ENCODE measurements at places on chromosomes 3 and 15.

DNA sequence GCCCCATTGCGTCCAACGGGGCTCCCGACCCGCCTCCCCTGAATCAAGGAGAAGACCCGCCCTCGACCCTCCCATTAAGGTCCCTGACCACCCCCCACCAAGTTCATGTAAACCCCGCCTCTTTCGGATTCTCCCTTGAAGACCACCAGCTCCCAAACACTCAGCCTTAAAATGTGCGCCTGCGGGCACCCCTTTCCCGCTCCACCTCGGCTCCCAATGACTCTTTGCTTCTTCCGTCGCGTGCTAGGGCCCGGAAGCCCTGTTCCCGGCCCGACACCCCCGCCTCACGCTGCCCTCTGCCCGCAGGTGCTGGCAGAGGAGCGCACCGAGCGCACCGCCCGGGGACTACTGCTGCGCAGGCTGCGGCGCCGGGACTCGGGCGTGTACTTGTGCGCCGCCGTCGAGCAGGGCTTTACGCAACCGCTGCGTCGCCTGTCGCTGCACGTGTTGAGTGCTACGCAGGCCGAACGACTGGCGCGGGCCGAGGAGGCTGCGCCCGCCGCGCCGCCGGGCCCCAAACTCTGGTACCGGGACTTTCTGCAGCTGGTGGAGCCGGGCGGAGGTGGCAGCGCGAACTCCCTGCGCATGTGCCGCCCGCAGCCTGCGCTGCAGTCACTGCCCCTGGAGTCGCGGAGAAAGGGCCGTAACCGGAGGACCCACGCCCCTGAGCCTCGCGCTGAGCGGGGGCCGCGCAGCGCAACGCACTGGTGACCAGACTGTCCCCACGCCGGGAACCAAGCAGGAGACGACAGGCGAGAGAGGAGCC, 2.7 kb upstream of the LSMEM2 start:
- DNase-seq, result no peak

GRCh38 chr3:134709561-134710312, 58.9 kb upstream of the KY start:
- DNase-seq, result no peak

DNA sequence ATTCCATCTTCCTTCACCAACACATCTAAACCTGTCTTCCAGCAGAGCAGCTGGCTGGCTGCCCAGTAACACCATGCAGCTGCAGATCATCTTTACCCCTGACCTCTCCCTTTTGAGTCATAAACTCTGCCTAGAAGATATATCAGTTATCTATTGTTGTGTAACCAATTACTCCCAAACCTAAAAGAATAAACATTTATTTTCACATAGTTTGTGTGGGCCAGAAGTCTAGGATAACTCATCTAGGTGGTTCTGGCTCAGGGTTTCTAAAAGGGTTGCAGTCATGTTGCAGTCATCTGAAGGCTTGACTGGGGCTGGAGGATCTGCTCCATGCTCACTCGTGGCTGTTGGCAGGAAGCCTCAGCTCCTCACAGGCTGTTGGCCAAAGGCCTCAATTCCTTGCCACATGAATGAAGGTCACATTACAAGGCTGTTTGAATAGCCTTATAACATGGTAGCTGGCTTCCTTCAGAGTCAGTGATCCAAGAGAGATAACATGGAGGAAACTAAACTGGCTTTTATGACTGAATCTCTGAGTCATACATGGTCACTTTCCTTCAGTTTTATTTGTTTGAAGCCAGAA, 92.8 kb downstream of the GOLIM4 start:
- peak; percentile 62 for DNase-seq

- DNase-seq, result no peak
Measured at GRCh38 chr15:101124731-101125451, 127.0 kb downstream of the CHSY1 start.

DNA sequence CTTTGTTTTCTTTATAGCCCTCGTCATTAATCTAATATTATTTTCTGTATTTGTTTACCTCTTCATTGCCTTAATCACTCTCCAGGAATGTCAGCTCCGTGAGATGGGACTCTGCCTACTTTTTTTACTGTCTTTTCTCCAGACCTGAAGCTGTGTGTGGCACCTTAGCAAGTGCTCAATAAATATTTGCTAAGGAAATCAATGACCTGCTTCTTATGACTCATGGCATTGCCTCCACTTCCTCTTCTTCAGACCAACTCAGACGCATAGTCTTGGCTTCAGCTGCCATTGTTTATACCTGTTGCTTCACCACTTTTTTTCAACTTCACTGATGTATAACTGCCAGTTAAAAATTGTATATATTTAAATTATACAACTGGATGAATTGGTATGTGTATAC, 218.5 kb upstream of the CMC1 start:
- DNase-seq, result no peak

- DNase-seq, result no peak
Measured at GRCh38 chr3:167253037-167253436, 127.1 kb downstream of the ZBBX start.

DNA sequence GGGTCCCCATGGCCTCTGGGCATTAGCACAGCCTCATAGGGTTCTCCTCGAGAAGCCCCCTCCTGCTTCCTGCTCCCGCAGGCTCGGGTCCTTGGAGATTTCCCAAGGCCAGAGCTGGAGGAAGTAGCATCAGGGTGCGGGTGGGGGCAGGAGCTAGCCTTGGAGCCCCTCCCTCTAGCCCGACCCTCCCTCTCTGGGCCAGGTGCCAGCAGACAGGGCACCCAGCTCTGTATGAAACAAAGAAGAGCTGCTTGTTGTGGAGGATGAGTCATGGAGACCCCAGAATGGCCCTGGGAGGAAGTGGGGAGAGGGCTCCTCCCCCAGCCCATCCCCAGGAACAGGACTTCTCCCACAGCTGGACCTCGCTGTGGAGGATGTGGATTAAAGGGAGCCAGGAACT, 29.2 kb downstream of the EPHB3 start:
- no peak for DNase-seq

GRCh38 chr15:44711743-44712345, 527 bp downstream of the B2M start:
- DNase-seq, result no peak

- no peak for DNase-seq
Measured at GRCh38 chr3:181721046-181721875, 9.5 kb downstream of the SOX2 start.

DNA sequence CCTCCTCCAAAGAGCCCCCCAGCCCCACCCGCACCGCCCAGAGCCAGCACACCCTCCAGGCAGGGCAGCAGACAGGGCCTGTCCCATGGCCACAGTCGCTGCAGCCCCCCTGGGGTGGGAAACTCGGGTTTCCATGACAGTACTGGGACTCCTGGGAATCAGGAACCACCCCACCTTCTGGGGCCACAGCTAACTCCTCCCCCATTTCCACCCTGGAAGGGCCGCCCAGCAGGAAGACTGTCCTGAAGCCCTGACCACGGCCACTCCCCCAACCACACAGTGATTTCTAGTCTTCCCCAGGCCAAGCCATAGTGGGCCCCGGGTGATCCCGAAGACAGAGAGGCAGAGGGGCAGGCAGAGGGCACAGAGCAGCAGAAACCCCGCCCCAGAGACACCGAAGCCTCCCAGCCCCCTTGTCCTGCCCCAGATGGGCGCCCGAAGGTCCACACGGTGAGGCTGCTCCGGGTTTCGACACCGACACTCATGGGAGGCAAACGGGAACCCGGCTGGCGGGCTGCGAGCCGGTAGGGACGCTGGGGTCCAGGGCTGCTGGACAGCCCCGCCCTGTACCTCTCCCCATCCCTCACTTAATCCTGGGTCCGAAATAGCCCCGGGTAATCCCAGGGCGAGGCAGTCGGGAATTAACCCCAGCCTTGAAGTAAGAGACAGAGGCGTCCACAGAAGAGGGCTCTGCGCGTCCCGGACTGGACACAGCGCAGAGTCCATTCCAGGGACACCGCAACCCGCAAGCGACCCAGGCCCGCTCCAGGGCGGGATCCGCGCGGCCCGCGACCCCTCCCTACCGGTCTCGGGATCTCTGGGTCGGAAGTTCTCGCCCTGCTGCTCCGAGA, 138.4 kb downstream of the NUP210 start:
- no peak for DNase-seq

GRCh38 chr15:71999807-72000206, 118.1 kb downstream of the MYO9A start:
- no peak for DNase-seq

Measured in RWPE1 (cell line).